ENCODE measurements at places on chromosomes 4 and X.

GRCh38 chrX:73785493-73785892 is 222.5 kb downstream of the CHIC1 start:
- no peak for DNase-seq
- H3K4me1 ChIP-seq = no peaks in the 10 kb centered on the region
- no peaks in the 10 kb centered on the region for H3K27me3 ChIP-seq

- H3K27me3 ChIP-seq = no peaks in the 10 kb centered on the region
- H3K4me3 ChIP-seq = no peak overlapping the region
- no peak for DNase-seq
- no peaks in the 10 kb centered on the region for H3K36me3 ChIP-seq
- no peak overlapping the region for H3K27ac ChIP-seq
Measured at GRCh38 chr4:126271292-126271691, 956.5 kb downstream of the FAT4 start.

GRCh38 chr4:5266991-5267390 is 215.7 kb downstream of the STK32B start:
- DNase-seq = no peak
- H3K4me1 ChIP-seq = no peaks in the 10 kb centered on the region
- no peak overlapping the region for H3K4me3 ChIP-seq
- no peaks in the 10 kb centered on the region for H3K27me3 ChIP-seq
- no peaks in the 10 kb centered on the region for H3K36me3 ChIP-seq

DNA sequence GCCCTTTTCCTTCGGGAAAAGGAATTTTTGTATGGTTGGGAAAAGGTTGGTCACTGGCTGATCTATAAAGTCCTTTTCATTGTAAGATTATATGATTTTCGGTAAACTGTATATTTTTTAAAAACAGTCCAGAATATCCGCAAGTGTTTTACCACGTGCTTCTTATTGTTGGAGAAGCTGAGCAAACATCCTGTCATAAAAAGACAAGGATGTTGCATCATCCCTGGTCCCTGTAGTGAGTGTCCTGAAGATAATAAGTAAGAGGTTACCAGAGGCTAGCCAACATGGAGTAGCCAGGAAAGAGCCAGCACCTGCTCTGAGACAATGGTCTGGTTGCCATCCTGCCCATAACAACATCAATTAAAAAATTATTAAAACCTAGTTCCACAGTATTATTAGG is 5.1 kb downstream of the CXCL9 start:
- H3K4me3 ChIP-seq = no peak overlapping the region
- no peak for DNase-seq
- H3K4me1 ChIP-seq = peaks cover 4% of the 10 kb centered on the region
- H3K27ac ChIP-seq = no peak overlapping the region

DNA sequence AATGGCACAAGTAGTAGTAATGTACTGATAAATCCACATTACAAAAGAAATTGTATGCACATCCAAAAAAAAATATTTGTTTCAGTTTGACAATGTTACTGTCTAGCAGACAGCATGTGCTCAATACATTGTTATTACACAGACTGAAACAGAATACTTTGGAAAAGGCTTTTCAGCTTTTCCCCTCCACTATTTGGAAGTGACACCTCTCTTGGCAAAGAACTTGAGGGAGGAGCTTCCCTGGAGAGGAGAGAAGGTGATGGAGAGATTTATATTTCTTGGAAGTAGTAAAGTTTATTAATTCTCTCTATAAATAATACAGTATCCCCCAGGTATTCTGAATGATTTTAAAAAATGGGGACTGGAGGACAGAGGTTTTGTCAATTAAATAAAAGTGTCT is 131.8 kb downstream of the SCFD2 start:
- DNase-seq = no peak
- no peak overlapping the region for H3K4me3 ChIP-seq
- no peaks in the 10 kb centered on the region for H3K36me3 ChIP-seq
- H3K27ac ChIP-seq = no peak overlapping the region
- no peaks in the 10 kb centered on the region for H3K4me1 ChIP-seq

DNA sequence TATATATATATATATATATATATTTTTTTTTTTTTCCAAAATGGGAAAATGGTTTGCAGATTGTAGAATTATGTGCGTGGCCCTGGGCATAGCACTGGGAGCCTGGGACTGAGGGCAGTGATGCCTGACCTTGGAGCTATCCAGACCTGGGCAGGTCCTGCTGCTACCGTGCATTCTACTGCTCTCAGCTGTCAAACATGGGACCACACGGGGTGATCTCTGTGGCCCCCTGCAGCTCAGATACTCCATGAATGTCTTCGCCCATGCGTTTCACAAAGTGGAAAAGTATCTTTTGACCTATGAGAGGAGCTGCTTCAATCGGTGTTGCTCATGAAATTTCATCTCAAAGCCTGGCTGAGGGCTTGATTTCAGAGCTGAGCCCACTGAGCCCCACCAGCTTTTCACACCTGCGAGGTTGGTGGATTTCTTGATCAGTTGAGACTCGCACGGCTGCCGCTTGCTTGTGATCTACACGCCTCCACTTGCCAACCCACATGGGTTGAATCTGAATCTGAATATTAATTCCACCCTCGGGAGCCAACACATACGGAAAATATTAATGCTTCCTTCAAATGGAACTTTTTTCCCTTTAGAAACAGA is 35.7 kb downstream of the ING2 start:
- no peaks in the 10 kb centered on the region for H3K4me1 ChIP-seq
- H3K36me3 ChIP-seq = no peaks in the 10 kb centered on the region
- H3K27me3 ChIP-seq = no peaks in the 10 kb centered on the region
- no peak overlapping the region for H3K4me3 ChIP-seq
- H3K27ac ChIP-seq = no peak overlapping the region
